ENCODE measurements at places on chromosomes 1 and 21.

DNA sequence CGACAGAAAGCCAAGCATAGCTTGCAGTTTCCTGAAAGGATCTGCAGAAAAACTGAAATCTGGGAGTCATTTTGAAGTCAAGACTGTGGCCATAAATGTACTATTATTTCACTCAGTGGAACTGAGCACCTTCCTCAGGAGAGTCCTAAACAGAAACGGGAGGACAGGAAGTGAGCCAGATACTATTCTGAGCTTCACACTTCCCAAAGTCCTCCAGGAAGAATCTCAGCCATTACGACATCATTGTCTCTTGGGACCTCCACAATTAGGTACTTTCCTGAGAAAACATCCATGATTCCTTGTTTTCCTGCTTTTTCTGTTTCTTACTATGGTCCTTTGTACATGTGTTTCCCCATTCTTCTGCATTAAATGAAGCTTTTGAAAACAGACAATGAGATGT is 299.2 kb upstream of the USP25 start:
- DNase-seq: peak; percentile 12

DNA sequence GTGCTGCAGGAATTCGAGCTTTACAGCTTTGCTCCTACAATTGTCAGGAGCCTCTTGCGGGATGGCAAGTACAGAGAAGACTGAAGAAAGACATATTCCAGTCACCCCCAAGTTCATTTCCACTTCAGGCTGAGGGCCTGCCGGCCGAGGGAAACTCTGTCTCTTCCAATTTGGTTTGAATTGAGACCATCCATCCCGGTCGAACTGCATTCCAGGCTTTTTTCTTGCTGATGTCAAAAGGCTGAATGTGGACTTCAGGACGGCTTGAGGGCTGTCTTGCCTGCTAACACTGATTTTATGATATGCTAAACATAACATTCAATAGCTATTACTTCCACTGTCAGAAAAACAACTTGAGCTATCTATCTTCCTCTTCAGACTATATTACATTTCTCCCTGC is 79.8 kb upstream of the PLXNA2 start:
- no peak for DNase-seq

GRCh38 chr1:7014640-7014930 is 229.3 kb downstream of the CAMTA1 start:
- no peak for DNase-seq

- no peak for DNase-seq
Observed at GRCh38 chr1:173590557-173590956, 12.3 kb downstream of the SLC9C2 start.

DNA sequence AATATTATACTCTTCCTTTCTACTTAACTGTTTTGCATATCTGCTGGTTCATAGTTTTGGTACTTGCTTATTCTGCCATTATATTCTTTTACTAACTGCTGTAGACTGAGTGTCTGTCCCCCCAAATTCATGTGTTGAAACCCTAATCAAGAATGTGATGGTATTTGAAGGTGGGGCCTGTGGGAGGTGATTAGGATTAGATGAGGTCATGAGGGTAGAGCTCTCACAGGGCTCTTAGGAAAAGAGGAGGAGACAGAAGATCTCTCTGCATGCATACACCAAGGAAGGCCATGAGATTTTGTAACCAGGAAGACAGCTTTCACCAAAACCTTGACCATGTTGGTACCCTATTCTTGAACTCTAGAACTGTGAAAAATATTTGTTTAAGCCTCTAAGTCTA is 354.1 kb upstream of the B3GALT2 start:
- DNase-seq: no peak

GRCh38 chr1:38098101-38098847 is 51.7 kb upstream of the POU3F1 start:
- DNase-seq: no peak
